ENCODE measurements at places on chromosomes 2 and 18. TPM values are rescaled to one million over a fixed set of nuclear protein-coding genes. Genes with fewer than 3 reads are reported as not detected.

PSMA8 gene
- polyA plus RNA-seq: 1.5 TPM

TGFA gene
- 0.55 TPM for polyA plus RNA-seq

POTEI gene
- 0.67 TPM for polyA plus RNA-seq

BOD1L2 gene
- polyA plus RNA-seq: not detected

LIMS3 gene
- polyA plus RNA-seq: not detected

IL36RN gene
- polyA plus RNA-seq: not detected

ATP8B1 gene
- polyA plus RNA-seq: not detected

RTP5 gene
- polyA plus RNA-seq: not detected

NCKAP5 gene
- 3.3 TPM for polyA plus RNA-seq

RSAD2 gene
- not detected for polyA plus RNA-seq

DNER gene
- 2,466 TPM for polyA plus RNA-seq

TMEM198 gene
- 0.97 TPM for polyA plus RNA-seq

IL1A gene
- not detected for polyA plus RNA-seq
